Mucosa of descending colon (tissue), 3 donors: ENCODE measurements at places on chromosomes 16 and 17.

DNA sequence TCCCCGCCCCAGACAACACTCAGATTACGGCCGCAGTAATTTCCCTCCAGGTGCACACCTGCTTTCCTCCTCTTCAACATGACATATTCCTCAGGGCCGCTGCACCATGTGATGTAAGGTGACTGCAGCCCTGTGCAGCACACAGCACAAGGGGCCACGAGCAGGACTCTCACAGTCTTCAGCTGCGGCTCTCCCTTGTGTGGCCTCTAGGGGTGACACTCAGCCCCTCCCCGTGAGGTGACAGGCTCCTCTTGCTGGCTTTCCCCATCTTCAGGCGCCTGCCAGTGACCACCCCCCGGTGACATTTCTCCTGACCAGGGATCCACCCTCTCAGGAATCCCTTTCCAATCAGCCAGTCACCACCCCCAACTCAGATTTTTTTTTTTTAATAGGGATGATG is 31.3 kb upstream of the ABCC3 start:
- no peak for DNase-seq

- DNase-seq: no peak
Measured at GRCh38 chr17:62572888-62573401, 54.5 kb upstream of the MRC2 start.

GRCh38 chr17:3919123-3919624 is 2.9 kb upstream of the P2RX1 start:
- DNase-seq: no peak

GRCh38 chr17:50527949-50528474 is 4.5 kb upstream of the EPN3 start:
- no peak for DNase-seq

DNA sequence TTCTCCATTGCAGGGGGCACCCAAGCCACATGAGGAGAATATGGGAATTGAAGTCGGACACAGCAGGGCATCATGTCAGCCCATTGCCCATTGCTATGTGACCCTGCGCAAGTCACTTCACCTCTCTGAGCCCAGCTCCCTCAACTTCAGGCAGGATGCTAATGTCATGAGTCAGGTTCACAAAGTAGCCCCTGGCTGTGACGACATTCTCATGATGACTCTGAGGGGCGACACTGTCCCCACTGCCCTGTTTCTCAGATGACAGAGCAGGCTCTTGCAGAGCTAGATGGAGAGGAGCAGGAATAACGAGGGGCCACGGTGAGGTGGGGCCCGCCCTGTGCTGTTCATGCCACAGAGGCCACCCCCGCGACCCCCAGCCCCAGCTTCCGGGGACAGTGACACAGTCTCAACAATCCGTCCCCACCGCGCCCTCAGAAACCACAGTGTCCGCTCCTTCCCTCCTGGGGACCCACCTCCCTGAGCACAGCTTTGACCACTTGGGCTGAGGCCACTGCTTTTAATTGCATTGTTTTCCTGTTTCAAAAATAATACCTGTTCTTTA is 13.2 kb upstream of the ZNF469 start:
- DNase-seq: peak; percentile 31

GRCh38 chr17:29789196-29790170 is 140.5 kb downstream of the SSH2 start:
- DNase-seq: no peak

- DNase-seq: no peak
Measured at GRCh38 chr16:88352261-88353200, 30.2 kb upstream of the ZNF469 start.

DNA sequence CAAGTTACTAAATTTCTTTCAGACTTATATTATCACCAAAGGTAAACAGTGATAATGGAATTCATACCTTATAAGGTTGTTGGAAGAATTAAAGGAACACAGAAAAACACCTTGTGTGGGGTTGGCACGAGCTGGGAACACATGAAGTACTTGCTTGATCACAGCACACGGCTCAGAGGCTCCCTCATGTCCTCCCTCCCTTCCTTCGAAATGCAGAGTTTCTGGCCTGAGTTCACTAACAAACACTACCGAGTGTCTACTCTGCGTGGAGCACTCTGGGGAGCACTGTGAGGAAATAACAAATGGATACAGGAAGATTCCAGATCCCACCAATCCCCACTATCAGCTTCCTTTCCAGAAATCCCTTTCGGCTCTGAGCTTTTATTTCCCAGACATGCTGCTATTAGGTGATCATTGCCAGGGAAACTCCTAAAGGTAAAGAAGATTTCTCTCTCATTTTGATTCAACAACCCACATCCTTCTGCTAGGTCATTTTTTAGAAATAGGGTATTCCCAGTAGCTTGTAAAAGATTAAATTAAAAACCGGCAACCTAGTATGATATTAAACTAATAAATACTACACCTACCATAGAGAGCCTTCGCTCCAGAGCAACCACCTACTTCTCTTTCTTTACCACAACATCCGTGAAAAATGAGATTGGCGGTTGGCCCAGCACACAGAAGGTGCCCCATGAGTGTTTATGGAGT is 6.1 kb upstream of the HNF1B start:
- no peak for DNase-seq
